ENCODE measurements at places on chromosomes 7 and 10.

DNA sequence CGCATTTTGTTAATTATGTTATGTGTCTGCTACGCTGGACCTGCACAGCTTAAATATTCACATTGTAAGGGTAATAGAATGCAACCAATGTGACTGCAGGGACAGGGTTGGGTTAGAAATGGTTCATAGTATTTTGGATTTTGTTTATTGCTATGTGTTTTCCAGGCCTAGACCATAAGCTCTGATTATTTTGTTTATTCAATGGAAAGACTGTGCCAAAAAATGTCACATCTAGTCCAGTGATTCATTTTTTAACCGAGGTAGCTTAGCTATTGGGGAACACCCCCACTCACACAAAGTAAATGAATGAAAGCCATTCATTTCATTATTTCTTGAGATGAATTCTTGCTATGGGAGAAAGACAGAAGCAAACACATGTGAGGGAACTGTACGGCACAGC is 516.5 kb upstream of the ANKRD30A start:
- DNase-seq = peak; percentile 15

GRCh38 chr7:151139071-151139790 is 28.3 kb downstream of the GBX1 start:
- no peak for DNase-seq

DNA sequence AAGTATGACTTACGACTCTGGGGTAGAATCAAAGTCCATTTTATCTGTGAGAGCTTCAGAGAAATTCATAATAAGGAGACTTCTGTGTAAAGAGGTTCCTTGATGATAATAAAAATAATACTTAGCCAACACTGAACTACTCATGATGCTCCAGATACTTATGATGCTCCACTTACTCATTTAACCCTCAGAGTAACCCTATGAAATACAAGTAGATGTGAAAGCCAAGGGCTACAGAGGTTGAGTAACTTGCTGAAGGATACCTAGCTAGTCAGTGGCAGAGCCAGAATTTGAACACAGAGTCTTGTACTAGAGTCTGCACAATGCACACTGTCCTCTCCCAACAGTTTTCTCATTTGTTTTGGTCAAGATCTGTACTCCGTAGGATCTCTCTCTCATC is 89.5 kb downstream of the HECW1 start:
- no peak for DNase-seq

GRCh38 chr10:110507346-110507745 is 9.6 kb downstream of the DUSP5 start:
- DNase-seq = no peak

DNA sequence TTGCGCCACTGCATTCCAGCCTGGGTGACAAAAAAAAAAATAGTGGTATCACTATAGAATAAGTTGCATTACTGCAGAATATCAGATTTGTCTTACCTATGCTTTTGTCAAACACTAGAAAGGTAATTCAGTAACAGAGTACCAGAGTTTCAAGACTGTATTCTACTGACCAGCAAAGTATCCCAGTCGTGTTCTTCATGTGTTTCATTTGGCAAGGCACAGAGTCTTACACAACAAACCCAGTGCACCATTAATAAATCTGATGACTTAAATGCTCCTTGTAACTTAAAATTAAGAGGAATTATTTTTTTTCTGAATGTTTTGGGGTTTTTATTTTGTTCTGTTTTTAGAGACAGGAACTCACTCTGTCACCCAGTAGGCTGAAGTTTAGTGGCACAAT is 34.4 kb upstream of the PBLD start:
- no peak for DNase-seq

DNA sequence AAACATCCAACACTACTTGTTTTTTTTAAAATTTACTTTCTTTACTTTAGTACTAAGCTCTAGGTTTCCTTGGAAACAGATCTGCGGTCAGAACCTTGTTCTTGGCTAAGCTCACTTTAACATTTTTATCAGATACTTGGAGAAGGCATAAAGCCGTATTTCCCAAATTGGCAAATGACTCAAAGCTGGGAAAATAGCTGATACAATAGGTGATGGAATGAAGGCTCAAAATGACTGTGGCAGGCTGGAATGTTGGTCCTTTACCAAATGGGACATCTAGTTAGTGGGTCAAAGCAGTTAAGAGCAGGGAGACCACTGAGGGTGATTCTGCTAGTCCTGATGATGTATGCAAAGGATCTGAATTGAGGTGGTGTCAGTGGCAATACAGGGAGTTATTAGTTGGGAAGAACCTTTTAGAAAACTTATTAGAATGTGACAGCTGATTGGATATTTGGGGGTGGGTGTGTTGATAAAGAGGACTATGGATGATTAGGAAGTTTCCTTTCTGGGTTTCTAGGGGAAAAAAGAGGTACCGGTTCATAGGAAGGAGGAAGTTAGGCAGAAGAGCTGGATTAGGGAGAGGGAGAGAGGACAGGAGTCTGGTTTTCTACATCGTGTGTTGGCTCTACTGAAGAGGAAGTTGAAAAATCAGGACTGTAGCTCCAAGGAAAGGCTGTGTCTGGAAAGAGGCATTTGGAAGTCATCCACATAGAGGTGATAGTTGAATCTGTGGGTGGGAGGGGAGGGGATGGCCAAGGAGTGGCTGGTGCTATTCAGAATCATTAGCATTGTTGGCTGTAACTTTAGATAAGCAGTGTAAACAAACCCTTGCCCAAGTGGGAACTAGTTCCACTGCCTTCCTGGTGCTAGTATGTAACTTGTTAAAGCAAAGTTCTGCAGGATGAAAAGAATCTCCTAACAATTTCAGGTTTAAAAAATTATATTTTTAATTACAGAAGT is 13.1 kb downstream of the PLCE1 start:
- peak; percentile 94 for DNase-seq

GRCh38 chr10:122504610-122504950 is 43.2 kb downstream of the HTRA1 start:
- no peak for DNase-seq

DNA sequence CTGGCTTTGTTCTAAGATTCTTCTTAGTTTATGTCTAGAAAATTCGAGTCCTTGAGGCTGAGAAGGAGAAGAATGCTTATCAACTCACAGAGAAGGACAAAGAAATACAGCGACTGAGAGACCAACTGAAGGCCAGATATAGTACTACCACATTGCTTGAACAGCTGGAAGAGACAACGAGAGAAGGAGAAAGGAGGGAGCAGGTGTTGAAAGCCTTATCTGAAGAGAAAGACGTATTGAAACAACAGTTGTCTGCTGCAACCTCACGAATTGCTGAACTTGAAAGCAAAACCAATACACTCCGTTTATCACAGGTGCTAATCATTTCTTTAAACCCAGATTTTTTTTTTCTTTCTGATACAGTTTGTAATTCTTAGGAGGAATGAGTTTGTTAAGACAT is 6.7 kb downstream of the CEP55 start:
- peak; percentile 67 for DNase-seq

GRCh38 chr7:72176875-72177274 is 235.3 kb downstream of the CALN1 start:
- no peak for DNase-seq

DNA sequence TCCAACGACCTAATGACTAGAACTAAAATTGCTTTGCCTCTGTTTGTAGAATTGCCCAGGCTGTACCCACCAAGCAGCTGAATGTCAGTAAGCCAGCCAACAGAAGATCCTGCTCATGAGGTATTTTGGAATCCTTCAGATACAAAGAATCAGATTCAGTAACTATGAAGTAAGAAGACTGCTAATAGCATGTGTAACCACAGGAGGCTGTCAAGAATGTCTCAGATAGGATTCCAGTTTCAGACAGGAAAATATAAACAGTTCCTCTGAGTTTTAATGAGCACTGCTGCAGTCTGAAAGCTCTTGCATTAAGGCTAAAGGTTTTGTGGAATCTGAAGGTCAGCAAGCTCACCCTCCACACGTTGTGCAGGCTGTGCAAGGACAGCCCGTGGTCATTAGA is 112.6 kb upstream of the ADAM12 start:
- DNase-seq = no peak

DNA sequence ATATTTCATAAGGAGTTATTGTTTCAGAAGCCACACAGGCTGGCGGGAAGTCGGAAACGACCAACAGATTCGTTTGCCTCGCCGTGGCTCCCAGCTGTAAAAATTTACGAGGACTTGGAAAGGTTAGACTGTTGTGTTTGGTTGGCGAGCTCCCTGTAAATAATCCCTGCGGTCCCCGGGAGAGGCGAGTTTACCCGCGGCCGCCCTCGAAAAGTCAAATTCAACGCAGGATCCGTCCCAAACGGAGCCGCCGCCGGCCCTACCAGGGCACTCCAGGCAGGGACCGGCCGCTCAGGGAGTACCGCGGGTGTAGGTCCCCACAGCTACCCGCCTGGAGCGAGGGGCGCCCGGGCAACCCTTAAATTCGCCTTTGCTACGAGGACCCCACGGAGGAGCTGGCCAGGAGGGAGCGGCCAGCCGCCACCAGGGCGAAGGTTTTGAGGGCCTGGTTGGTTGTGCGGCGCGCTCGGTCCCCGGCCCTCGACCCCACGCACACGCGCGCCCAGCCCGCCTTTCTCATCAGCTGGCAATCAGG is 726 bp upstream of the HOXA9 start:
- no peak for DNase-seq

GRCh38 chr10:45473126-45473525 is 99.1 kb downstream of the ALOX5 start:
- no peak for DNase-seq

GRCh38 chr7:91435381-91436059 is 171.3 kb downstream of the FZD1 start:
- DNase-seq = peak; percentile 3

GRCh38 chr7:133778472-133778871 is 348.7 kb upstream of the LRGUK start:
- DNase-seq = no peak

DNA sequence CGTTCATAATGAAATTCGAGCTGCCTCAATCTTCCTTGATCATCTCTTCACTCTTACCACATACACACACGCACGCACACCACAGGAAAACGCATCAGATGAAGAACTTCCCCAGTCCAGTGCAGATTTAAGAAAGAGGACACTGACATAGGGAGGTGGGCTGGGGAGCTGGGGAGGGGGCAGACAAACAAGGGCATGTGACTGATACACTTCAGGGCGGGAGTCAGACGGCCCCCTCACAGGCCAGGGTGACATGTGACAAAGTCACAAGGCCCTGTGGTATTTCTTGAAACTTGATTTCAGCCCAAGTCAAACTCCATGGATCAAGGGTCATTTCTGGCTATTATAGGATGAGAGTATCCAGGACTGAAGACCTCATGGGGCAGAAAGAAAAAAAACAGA is 82.6 kb downstream of the KCNMA1 start:
- no peak for DNase-seq

DNA sequence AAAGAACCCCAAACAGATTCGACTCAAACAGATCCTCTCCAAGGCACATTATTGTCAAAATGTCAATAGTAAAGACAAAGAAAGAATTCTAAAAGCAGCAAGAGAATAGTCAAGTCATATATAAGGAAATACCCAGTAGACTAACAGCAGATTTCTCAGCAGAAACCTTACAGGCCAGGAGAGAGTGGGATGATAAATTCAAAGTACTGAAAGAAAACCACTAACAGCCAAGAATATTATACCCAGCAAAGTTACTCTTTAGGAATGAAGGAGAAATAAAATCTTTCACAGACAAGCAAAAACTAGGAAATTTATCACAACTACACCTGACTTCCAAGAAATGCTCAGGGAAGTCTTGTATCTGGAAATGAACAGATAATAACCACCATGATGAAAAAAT is 38.2 kb downstream of the ANXA8 start:
- no peak for DNase-seq

GRCh38 chr7:76292213-76292573 is 10.3 kb upstream of the HSPB1 start:
- no peak for DNase-seq

DNA sequence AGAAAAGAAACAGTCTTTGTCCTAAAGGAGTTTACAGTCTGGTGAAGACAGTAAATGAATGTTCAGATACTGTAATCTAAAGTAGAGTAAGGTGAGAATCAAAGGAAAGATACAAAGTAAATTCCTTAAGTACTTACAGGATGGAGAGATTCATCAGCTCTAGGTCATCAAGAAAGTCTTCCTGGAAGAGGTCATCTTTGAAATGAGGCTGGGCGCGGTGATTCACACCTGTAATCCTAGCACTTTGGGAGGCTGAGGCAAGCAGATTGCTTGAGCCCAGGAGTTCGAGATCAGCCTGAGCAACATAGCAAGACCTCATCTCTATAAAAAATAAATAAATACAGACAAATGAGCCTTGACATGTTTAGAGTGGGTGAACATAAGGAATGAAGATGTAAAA is 18.3 kb downstream of the FHIP2A start:
- DNase-seq = no peak

DNA sequence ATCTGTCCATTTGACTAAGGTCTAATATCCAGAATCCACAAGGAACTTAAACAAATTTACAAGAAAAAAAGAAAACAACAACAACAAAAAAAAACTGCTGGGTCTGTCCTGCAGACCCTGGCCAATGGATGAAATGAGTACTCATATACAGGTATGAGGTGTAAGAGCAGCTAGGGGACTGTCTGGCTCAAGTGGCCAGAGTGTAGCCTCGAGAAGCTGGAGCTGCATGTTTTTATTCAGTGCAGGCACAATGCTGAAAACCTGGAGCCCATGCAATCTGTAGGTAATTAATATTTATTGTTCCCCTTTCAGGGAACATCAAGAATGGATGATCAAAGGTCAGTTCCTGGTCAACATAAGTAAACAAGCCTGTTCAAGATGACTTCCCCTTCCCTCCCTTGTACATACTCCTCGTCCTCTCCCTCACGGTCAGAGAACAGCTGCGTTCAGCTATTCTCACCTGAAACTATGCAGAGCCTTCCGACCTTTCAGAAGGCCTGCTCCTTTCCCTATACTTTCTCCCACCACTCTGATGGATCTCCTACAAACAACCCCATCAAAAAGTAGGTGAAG is 15.5 kb downstream of the CYP2C19 start:
- no peak for DNase-seq

DNA sequence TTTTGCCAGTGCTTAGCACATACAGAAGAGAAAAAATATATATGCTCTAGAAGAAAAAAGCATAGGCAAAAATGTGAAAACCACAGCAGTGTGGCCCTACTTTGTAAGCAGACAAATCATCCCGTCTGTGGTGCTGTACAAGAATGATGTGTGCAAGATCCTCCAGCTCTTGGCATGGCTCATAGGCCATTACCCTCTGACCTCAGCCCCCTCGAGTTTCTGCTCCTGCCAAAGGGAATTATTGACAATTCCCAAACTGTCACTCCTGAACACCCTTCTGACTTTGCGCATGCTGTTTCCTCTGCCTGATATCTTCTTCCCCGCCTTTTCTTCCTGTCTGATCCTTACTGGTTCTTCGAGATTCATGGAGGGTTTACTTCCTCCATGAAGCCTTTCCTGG is 27.1 kb downstream of the PLA2G12B start:
- no peak for DNase-seq

GRCh38 chr10:130049987-130050386 is 60.6 kb downstream of the C10orf143 start:
- no peak for DNase-seq

- DNase-seq = no peak
Observed at GRCh38 chr7:36265680-36266079, 112.6 kb downstream of the EEPD1 start.
